ENCODE measurements at places on chromosomes 3 and 15. TPM values are rescaled to one million over a fixed set of nuclear protein-coding genes. Genes with fewer than 3 reads are reported as not detected.

The HDC gene
- not detected for total RNA-seq

GRCh38 chr3:67521053-67521646 is 133.3 kb downstream of the SUCLG2 start:
- no peak overlapping the region for H3K4me3 ChIP-seq
- H3K27ac ChIP-seq = no peak overlapping the region
- no peaks in the 10 kb centered on the region for H3K27me3 ChIP-seq
- peaks cover 7% of the 10 kb centered on the region for H3K4me1 ChIP-seq

GRCh38 chr3:112384769-112385168 is 51.8 kb downstream of the CD200 start:
- H3K4me1 ChIP-seq = peaks cover 17% of the 10 kb centered on the region
- no peak overlapping the region for H3K27ac ChIP-seq
- no peaks in the 10 kb centered on the region for H3K27me3 ChIP-seq
- H3K36me3 ChIP-seq = no peaks in the 10 kb centered on the region

DNA sequence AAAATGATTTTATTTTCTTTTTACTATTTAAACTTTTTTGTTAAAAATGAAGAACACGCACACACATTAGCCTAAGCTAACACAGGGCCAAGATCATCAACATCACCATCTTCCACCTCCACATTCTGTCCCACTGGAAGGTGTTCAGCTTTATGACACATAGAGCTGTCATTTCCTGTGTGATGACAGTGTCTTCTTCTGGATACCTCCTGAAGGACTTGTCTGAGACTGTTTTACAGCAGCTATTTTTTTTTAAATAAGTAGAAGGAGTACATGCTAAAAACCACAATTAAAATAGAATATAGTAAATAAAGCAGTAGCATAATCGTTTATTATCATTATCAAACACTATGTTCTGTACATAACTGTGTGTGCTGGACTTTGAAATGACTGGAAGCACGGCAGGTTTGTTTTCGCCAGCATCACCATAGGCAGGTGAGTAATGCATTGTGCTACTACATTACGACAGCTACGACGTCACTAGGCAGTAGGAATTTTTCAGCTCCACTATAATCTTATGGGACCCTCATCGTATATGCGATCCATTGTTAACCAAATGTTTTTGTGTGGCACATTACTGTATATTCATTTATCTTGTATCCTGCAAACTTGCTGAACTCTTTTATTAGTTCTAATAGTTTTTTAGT is 72.8 kb downstream of the KLF15 start:
- peaks cover 22% of the 10 kb centered on the region for H3K27me3 ChIP-seq
- peaks cover 7% of the 10 kb centered on the region for H3K4me1 ChIP-seq
- H3K27ac ChIP-seq = no peak overlapping the region

DNA sequence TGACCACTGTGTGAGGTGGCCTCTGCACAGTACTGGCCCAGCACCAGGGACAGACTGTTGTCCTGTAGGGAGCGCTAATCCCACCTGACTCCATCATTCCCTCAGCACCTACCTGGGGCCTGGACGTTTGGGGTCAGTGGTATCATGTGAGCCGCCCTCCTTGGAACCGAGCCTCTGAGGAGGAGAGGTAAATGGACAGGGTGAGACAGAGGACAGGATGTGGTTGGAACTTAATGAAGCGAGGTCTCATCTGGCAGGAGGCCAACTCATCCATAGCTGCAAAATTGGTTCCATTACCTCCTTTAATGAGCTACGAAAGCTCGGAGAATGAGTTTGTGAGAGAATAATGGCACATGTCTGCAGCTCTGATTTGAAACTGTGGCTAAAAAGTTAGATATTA is 13.9 kb downstream of the MAPKAPK3 start:
- no peak overlapping the region for H3K27ac ChIP-seq
- DNase-seq = no peak
- no peaks in the 10 kb centered on the region for H3K27me3 ChIP-seq
- no peak overlapping the region for H3K4me3 ChIP-seq
- peaks cover 20% of the 10 kb centered on the region for H3K4me1 ChIP-seq

DNA sequence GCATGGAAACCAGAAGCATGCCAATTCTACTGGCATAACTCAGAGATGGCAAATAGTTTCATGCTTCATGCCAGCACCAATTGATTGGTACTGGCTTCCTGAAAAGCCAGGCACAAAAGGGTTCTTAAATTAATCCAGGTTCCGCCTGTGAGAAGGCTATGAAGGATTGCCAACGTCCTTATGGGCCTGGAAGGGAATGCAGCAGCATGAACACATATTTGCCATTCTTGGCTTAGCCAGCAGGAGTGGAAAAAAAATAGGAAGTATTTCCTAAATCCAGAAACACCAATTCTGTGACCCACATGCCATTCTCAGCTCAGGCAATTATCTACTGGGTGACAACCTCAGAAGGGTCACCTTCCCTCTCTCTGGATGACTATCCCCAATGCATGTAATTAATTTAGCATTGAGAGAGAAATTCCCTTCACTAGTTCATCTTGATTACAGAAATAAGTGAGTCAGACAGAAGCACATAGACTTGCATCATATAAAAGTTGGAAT is 36.0 kb downstream of the ADAMTS9 start:
- no peaks in the 10 kb centered on the region for H3K36me3 ChIP-seq
- H3K27me3 ChIP-seq = no peaks in the 10 kb centered on the region
- no peaks in the 10 kb centered on the region for H3K4me1 ChIP-seq
- DNase-seq = peak; percentile 2
- no peak overlapping the region for H3K27ac ChIP-seq
